ENCODE measurements at places on chromosomes 4 and X.

- no peak for DNase-seq
Observed at GRCh38 chr4:82282875-82283274, 90.9 kb downstream of the HNRNPD start.

GRCh38 chr4:158996669-158997074 is 106.2 kb upstream of the RAPGEF2 start:
- DNase-seq = peak; percentile 3

GRCh38 chr4:7252510-7253340 is 60.4 kb downstream of the SORCS2 start:
- DNase-seq = no peak

- DNase-seq = no peak
Observed at GRCh38 chr4:14059006-14059405, 431.5 kb upstream of the BOD1L1 start.

GRCh38 chr4:83281307-83281706 is 3.3 kb downstream of the COQ2 start:
- no peak for DNase-seq

DNA sequence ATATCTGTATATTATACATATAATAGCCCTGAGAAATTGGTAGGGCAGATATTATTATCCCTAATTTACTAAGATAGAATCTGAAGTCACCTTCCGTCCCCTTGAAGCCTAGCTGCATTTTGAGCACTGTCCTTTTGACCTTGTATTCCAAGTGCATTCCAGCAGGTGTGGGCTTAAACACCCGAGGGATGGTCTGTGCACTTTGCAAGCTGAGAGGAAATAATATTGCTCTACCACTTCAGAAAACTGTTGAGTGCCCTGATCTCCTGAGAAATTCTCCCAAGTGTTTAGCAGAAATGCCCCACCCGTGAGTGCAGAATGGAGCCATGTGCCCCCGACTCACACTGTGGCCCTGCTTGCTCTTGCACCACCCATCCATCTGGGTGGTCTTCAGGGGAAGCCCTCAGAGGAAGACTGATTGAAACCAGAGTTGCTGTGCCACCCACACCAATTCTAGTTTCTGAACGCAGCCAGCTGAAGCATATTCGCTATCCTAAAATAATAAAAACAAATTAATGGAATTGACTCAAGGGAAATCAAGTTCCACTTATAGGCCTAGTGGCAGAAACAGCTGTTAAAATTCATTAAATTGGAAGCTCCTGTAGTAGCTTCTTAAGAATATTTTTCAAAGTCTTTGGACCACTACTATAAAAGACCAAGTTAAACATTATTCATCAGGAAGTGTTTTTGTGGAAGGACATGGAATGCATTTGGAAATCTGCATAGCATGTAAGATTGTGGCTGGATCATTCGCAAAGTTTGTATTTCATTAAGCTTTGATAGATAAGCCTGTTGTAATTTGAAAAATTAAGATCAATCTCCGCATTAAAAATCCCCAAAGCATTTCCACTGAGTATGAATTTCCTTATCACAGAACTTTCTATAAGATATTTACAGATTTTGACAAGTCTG is 41.3 kb upstream of the PRKG2 start:
- no peak for DNase-seq

DNA sequence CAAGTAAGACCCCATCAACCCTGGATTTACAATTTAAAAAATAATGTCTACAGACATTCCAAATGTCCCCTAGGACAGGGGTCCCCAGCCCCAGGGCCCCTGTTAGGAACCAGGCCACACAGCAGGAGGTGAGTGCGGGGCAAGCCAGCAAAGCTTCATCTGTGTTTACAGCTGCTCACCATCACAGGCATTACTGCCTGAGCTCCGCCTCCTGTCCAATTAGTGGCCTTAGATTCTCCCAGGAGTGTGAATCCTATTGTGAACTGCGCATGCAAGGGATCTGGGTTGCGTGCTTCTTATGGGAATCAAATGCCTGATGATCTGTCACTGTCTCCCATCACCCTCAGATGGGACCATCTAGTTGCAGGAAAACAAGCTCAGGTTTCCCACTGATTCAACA is 146.1 kb downstream of the ATP10D start:
- DNase-seq = no peak

GRCh38 chr4:60934566-60935295 is 265.4 kb upstream of the ADGRL3 start:
- no peak for DNase-seq

GRCh38 chrX:28920153-28920943 is 333.1 kb downstream of the IL1RAPL1 start:
- DNase-seq = peak; percentile 55

DNA sequence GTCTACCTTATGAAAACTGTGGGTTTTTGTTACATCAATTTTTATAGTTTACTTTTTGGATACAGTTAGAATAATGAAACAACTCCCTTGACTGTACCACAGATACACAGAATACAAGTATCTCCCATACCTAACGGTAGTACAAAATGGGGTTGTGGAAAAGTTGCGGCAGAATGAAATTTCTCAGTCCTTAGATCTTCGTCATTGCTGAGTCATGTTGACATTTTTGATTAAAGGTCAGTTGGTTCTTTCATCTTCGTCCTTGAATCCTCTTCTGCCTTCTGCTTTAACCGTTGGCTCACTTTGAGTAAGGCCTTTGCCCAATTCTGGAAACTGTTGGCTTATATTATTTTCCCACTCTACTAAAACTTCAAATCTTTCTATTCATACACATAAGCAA is 75.6 kb downstream of the TRIML1 start:
- DNase-seq = no peak

GRCh38 chr4:147760695-147761094 is 28.8 kb downstream of the ARHGAP10 start:
- DNase-seq = peak; percentile 17

- DNase-seq = no peak
Observed at GRCh38 chr4:125787707-125788106, 473.0 kb downstream of the FAT4 start.

- DNase-seq = peak; percentile 20
Observed at GRCh38 chr4:128663325-128663724, 146.2 kb upstream of the JADE1 start.

DNA sequence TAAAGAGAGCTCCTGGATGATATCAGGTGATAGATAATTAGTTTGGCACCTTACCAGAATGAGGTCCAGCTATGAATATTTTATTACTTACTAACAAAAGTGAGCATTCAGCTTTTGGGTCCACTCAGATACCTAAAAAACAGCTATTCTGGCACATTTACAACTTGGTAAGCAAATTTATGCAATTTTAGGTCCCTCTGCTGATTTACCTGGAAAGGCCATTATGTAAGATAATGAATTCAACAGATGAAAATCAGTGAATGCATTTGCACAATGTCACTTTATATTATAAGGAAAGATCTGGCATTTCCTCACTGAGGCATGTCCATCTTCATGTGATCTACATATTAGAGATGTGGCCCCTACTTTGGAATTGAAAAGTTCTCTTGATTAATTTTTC is 517.0 kb downstream of the SPRY1 start:
- no peak for DNase-seq

DNA sequence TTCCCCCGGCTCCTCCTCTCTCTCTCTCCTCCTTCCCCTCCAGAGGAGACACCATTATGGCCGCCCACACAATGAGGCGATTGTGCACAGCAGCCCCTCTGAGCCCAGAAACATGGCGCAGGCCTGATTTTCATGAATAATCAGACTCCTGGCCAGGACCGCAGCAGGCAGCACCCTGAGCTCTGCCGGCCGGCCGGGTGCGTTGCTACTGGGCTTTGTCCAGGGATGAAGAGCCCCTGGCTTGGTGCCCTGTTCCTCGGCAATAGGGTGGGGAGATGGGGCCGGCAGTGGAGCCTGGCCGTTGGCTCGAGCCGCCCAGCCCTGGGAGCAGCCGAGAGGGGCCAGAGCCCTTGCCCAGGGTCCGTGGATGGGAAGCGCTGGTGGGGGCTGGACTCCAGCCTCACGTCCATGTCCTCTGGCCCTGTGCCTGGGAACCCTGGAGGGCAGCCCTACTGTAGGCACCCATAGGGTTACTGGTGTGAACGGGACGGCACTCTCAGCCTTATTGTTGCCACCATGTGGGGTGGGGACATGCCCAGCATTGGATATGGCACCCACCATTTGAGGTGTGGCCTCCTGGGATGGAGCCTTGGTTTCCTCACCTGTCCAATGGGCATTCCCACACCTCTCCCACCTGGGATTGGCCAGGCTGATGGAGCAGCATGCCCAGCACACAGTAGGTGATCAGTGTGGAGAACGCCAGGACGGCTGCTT is 103.0 kb downstream of the SORCS2 start:
- DNase-seq = no peak

- no peak for DNase-seq
Observed at GRCh38 chrX:85221361-85221760, 22.2 kb downstream of the SATL1 start.

DNA sequence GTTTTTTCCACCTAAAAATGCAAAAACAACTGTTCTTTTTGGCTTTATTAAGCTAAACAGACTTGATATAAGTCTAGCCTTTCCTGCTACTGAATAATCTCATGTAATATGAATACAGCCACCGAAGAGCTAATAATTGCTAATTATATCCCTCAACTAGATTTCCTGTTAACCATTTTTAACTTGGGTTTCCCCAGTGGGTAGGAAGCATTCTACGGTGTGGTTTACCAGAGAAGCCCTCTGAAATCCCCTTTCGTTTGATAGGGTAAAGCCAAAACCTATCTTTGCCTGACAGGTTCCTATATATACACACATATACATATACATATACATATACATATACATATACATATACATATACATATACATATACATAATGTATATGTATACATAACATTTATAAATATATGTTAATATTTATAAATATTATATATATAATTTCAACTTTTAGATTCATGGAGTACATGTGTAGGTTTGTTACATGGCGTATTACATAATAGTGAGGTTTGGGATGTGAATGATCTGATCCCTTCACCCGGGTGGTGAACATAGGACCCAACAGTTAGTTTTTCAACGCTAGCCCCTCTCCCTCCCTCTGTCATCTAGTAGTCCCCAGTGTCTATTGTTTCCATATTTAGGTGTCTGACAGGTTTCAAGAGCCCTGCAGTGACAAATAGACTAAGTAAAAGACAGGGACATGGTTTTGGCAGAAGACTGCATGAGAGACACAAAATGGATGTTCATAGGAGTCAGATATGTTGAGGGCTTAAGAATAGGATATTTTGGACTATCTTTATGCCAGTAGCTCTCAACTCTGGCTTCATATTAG is 62.4 kb downstream of the ATXN3L start:
- no peak for DNase-seq

DNA sequence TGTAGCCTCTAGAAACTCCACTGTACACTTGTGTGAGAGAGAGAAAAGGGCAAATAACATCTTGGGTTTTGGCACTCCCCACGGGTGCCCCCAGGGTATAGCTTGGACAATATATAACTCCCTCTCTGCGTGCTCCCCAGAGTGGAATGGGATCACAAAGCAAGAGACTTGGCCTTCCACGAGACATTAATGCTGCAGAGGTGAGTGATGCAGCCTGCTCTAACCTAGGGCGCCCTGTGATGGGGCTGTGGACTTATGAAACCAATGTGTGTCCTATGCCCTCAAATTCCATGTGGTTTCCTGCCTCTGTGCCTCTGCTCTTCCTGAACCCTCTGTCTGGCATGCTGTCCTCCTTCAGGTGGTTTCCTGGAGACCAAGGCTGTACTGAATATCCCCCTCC is 22.0 kb upstream of the FAM9C start:
- no peak for DNase-seq

- DNase-seq = no peak
Observed at GRCh38 chrX:118540342-118540741, 44.7 kb downstream of the DOCK11 start.

- DNase-seq = no peak
Observed at GRCh38 chr4:29900336-29900735, 819.8 kb upstream of the PCDH7 start.

GRCh38 chr4:153822316-153822715 is 33.4 kb upstream of the SFRP2 start:
- DNase-seq = no peak

- no peak for DNase-seq
Observed at GRCh38 chr4:173415092-173415491, 16.2 kb upstream of the SCRG1 start.

DNA sequence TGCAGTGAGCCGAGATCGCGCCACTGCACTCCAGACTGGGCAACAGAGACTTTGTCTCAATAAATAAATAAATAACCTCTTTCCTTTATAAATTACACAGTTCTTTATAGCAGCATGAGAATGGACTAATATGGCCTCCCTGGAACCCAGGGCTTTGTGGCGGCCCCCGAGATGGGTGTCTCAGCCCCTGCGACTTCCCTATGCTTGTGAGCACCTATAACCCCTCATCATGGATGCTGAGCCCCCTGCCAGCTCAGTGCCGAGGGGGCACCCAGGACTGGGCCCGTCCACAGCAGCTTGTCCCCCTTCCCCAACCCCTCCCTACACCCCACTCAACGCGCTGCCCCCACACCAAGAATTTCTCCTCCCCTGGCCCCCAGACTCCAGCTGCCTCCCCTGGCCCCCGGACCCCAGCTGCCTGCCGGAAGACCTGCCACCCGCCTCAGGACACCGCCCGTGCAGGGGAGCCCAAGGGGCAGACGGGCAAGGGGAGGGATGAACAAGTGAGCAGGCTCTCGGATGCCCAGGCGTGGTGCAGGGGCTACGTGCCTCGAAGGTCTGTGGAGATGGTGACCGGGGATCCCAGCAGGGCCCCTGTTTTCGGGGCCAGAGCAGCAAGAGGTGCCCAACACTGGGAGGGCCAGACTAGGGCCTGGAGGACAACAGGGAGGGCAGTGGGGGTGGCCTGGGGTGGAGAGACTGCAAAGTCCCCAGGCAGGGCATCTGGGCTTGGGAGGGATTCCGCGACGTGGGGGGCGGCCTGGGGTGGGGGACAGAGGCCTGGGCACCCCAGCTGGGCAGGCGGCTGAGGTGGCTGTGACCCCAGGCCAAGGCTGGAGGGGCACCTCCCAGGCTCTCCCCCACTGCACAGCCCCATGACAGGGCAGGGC is 74.0 kb downstream of the FAM53A start:
- no peak for DNase-seq

DNA sequence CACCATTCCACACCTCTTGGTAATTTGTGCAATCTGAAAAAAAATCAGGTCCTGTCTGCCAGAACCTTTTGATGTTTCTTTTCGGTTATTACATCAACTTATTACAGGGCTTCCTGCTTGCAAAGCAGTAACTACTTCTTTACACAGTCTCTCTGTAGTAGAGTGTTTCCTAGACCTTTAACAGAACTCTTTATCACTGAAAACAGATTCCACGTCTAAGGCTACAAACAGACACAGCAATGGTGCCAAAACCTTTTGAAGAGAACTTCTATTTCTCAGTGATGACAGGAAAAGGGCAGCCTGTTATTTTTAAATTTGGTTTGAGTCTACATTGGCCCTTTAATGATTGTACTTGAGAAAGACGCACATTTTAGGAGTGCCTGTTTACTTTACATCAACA is 713.5 kb upstream of the GRID2 start:
- no peak for DNase-seq
